ENCODE measurements at places on chromosomes 6 and 20. TPM values are rescaled to one million over a fixed set of nuclear protein-coding genes. Genes with fewer than 3 reads are reported as not detected.

TMEM170B gene
- 0.72 TPM for total RNA-seq

GJA1 gene
- 65.5 TPM for total RNA-seq

C6orf132 gene
- 2.8 TPM for total RNA-seq

FABP7 gene
- total RNA-seq = not detected

ACTL10 gene
- not detected for total RNA-seq

MLIP gene
- not detected for total RNA-seq

PRND gene
- not detected for total RNA-seq

GSTA2 gene
- total RNA-seq = not detected

TPBG gene
- 30.0 TPM for total RNA-seq

ARMH2 gene
- not detected for total RNA-seq

NKAPL gene
- total RNA-seq = not detected

MAPK14 gene
- total RNA-seq = 28.3 TPM

TRIM40 gene
- not detected for total RNA-seq

CCN6 gene
- not detected for total RNA-seq
